Pancreas (tissue), 10 donors: ENCODE measurements at places on chromosomes 16 and 17. TPM values are rescaled to one million over a fixed set of nuclear protein-coding genes. Genes with fewer than 3 reads are reported as not detected.

DNA sequence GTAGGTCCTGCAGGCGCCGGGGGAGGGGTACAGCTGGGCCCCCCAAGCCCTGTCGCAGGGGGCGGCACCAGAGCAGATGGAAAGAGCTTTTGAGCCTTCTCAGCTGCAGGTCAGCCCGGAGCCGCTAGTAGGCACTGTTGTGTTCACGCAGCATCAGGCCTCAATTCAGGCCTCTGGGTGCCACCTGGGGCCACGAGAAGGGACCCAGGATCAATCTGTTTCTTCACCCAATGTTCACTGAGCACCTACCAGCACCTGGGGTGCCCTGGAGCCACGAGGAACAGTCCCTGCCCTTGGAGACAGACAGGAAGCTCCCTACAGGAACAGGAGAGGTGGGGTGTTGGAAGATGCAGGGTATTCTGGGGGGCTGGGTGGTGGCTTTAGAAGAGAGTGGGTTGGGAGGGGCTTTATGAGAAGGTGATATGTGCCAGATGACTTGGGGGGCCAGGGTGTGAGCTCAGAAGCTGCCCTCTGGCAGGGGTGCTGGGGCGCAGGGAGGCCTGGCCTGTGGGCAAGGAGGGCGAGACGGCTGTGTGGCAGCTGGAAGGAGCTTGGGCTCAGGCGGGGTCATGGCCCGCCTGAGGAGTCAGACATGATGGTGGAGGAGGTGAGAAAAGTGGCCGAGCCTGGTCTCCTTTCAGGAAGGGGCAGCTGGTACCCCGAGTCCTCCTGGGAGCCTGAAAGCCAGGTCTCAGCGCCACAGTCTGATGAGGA, 121.9 kb upstream of the GSE1 start:
- peak; percentile 63 for DNase-seq

GRCh38 chr17:3972931-3973330, 8.7 kb upstream of the ATP2A3 start:
- no peak for DNase-seq

DNA sequence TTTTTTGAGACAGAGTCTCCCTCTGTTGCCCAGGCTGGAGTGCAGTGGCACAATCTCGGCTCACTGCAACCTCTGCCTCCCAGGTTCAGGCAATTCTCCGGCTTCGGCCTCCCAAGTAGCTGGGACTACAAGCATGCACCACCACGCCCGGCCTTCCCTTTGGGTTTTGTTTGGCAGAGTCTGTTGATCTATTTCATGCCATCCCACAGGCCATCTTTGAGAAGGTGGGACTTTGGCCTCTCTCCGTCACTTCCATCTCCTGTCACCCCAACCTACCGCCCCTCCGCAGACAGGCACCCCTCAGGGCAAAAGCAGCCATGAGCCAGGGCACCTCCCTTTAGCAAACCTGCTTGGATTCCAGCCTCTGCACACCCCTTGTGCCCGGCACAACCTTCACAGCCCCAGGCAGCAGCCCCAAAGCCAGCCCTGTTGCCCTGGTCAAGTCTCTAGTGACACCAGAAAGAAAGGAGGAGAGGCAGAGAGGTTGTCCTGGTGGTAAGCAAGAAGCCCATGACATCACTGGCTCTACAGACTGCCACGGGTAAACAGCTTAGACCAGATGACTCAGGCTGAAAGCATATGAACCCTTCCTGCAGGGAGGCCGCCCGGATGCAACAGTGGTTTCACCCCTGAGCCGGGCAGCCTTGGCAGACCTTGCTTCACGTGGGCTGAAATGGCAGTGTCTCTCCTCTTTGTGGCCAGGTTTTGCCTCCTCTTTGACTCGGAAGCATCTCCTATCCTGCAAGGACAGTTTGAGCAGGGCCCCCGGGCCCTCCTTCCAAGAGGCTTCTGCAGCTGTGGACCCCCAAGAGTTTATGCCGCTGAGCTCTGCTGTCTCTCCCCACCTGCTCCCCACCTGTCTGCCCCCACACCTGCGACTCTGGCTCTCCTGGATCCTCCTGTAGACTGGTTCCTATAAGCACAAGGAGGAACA, 8.1 kb upstream of the TIMP2 start:
- no peak for DNase-seq

GRCh38 chr16:21125191-21125590, 25.5 kb downstream of the DNAH3 start:
- no peak for DNase-seq

- peak; percentile 91 for DNase-seq
These were observed at the start of the genes KCTD19 and LRRC36 for GRCh38 chr16:67326472-67327309. Gene KCTD19, minus strand, starts transcription at chr16:67326741. Its CDS starts 34 bp downstream, at chr16:67326707. Gene LRRC36, plus strand, starts transcription at chr16:67326815. Its CDS starts 48 bp downstream, at chr16:67326863.

GRCh38 chr17:41480136-41480535, 815 bp downstream of the KRT35 start:
- no peak for DNase-seq

Gene PERCC1
- total RNA-seq = 0.16 TPM

Gene STH
- not detected for total RNA-seq

Gene KRT36
- total RNA-seq = not detected
